Esophagus muscularis mucosa (tissue), 4 donors: ENCODE measurements at places on chromosomes 6 and 20. TPM values are rescaled to one million over a fixed set of nuclear protein-coding genes. Genes with fewer than 3 reads are reported as not detected.

The MMP24 gene
- total RNA-seq = 1.3 TPM

DNA sequence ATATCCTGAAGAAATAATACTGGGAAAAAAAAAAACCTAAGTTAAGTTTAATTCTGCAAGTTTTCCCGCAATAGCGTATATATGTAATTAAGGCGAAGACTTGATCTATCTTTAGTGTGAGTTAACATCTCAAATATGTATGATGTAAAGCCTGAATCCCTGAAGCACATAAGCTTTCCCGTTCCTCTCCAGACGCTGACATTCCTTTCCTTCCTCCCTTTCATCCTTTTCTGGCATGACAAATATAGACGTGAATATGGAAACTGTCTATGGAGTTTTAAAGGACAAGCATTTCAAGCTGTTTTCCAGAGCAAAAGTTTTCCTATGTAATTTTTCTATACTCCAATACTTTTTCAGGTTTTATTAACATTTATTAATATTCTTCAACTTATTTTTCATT, 637.0 kb downstream of the COL12A1 start:
- DNase-seq = no peak

DNA sequence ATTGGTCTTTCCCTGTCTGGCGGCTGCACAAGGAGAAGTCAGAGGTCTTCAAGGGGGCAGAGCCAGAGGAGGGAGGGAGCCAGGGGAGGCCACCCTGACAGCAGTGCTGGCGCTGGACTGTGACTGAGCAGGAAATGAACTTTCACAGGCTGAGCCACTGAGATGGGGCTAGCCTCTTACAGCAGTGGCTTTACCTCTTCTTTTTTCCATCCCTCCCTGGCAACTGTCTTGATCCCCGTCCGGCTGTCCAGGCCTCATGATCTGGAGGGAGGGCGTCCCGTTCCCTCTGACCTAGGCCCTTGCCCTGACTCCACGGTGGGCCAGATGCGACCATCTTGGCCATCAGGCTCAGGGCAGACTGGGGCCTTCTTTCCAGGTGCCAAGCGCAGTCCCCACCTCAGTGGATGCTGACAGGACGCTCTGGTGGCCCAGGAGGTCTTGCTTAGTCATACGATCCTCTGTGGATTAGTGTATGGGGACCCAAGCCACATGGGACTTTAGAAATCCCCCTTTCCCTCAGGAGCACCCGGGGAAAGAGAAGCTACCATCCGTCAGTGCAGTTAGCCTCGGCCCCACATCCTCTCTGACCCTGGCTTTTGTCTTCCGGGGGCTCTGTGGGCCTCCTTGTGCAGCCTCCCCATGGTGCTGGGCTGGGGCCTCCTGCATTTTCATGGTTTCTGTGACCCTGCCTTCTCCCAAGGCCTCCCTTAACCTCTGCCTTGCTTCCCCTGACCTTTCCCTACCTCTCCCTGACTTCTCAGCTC, 57.4 kb upstream of the CCDC167 start:
- DNase-seq = no peak

DNA sequence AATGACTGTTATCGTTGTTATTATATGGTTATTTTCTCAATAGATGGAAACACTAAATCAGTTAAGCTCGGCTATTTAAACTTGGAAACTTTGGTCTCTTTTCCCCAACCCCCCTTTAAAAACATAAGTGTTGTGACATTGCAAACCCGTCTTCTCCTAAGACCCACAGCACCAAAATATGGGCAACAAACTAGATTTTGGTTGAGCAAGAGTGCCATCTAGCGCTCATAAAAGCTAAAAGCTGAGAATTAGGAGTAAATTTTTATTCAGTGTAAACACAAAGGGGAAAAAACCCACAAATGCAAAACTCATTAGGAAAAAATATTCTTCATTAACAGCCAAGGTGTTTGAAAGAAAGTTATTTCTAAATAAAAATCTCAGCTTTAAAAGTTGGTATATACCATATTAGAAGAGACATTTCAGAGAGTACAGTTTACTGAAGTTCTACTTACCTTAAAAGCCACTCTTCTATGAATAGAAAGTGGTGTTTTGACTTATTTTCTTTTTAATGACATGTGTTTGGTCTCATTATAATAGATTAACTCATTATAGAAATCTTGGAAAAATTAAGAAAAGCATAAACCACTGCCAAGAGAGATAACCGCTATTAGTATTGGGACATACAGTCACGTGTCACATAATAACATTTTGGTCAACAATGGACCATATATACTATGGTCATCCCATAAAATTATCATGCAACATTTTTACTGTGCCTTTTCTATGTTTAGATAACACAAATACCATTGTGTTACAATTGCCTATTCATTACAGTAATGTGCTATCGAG, 21.1 kb downstream of the SESN1 start:
- DNase-seq = no peak

- no peak for DNase-seq
These were observed 78.0 kb downstream of the PTPN1 start for GRCh38 chr20:50588034-50588736.
